ENCODE measurements at places on chromosomes 2 and 18.

GRCh38 chr2:147924647-147925046 is 79.8 kb downstream of the ACVR2A start:
- no peak for DNase-seq

- no peak for DNase-seq
These were observed 61.1 kb downstream of the MEIS1 start for GRCh38 chr2:66495788-66496640.

- no peak for DNase-seq
These were observed 15.9 kb upstream of the CHAC2 start for GRCh38 chr2:53751728-53752127.

- no peak for DNase-seq
These were observed 25.8 kb upstream of the ZNF397 start for GRCh38 chr18:35215026-35215425.

DNA sequence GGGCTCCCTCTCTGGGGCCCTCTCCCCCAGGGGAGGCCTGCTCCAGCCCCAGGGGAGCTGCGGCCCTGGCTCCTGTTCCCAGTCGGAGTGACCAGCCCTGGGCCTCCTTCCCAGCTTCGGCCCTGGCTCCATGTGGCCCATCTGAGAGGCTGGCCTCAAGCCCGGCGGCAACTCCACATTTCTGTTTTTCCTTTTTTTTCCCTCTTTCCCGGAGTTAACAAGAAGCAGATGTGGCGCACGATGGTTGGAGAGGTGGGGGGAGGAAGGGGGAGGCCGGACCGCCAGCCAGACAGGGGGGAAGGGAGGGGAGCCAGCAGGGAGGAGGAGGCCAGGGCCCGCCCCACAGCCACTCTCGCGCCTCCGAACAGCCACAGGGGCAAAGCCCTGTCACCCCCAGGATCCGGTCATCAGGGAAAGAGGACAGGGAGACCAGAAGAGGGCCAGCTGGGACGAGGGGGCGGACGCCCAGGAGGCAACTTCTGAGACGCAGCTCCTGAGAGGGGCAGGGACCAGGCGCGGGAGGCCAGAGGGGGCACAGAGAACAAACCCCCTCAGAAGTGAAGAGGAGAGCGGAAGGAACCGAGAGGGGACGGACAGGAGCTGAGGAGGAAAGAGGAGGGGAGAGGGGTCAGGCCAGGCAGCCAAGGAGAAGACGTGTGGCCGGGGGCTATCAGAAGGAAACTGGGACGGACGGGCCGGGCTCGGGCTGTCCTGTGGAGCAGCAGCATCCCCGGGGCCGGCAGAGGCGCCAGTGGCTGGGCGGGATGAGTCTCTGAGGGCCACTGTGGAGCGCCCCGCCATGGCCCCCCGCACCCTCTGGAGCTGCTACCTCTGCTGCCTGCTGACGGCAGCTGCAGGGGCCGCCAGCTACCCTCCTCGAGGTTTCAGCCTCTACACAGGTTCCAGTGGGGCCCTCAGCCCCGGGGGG is at the start of gene EMILIN1:
Gene EMILIN1 (plus strand): TSS at position 349 of the 928 bp plus-strand sequence. CDS start 451 bp downstream, at position 800.
- DNase-seq = peak; percentile 96

DNA sequence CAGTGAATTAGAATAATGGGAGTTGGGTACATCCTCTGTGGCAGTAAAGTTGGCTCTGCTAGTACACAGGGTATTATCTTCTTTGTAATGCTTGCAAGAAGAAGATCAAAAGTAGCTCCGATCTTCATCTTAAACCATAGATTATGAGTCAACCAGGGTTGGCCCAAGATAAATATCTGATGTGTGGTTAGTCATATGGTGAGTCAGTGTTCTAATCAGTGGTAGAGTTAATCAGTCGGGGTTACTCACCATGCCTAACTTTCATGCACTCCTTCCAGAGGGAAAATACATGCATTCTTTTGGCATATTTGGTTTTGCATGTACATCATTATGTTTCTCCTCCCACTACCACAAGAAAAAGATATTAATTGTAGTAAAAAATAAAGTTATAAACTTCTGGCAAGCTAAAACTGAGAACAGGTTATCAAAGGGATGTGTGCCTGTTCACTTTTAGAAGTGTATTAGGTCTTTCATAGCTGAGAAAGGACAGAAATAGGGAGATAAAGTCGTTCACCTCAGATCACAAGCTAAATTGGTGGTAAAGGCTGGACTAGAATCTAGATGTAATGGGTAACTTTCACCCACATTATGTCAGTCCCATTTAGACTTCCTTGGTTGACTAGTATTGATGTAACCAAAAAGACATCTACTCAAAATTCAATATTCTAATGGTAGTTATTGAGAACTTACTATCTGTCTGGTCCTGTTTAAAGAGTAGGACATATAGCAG is 684.4 kb downstream of the IRS1 start:
- DNase-seq = no peak

- DNase-seq = no peak
These were observed 113.0 kb downstream of the MEP1B start for GRCh38 chr18:32302806-32303205.

GRCh38 chr2:43134571-43134889 is 91.9 kb downstream of the ZFP36L2 start:
- no peak for DNase-seq

DNA sequence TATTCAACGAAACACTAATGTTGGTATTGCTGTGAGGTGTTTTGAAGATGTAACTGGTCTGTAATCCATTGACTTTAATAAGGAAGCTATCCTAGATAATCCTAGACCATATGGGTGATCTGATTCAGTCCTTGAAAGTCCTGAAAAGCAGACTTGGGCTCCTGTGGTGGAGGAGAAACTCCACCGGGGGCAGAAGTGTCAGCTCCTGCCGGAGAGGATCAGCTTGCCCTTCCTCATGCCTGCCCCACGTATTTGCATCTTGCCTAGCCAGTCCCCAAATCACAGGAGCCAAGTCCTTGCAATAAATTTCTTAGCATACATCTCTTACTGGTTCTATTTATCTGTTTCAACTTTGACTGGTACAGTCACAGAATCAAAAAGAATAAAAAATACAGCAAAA is 144.2 kb upstream of the DLGAP1 start:
- no peak for DNase-seq

DNA sequence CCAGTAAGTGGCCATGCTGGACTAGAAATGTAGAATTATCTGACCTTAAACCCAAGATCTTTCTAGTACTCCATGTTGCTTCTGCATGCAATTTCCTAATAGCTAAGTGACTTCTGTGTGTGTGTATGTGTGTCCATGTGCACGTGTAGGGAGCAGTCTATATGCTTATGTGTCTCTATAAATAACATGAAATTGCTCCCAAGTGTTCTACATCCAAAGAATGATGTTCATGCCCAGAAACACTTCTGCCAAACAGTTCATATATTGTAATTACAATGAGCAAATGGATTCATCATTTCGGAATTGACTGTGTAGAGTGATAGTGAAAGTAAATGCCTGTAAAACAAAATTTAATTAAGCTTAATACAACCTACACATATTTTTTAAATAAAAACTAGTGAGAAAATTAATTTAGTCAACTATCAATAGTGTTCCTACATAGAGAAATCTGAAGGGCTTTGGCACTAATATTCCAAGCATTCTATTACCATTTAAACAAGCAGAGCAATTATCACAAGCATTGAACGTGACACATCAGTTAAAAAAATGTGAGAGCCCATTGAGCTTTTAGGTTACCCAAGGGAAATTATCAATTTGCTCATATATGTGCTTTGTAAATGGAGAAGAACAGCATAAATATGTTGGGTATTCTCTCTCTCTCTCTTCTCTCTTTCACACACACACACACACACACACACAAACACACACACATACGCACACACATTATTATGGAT is 1067.4 kb downstream of the CNTNAP5 start:
- DNase-seq = no peak

- DNase-seq = peak; percentile 35
These were observed 16.7 kb upstream of the MSGN1 start for GRCh38 chr2:17799301-17800120.

DNA sequence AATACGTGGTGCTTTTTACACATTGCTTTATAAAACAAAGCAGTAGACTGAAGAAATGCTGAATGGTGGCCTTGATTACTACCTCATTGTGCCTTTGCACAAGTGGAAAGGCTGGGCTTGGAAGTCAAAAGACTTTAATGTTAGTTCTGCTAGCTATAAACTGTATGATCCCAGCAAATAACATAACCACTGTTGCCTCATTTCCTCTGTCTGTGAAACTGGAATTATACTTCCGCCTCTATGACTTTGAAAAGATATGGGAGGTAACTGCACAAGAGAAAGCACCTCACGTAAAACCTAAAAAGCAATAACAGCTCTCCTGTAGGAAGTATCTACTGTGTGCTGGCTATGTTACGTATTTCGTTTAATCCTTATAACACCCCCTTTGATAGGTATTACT is 43.4 kb upstream of the DSC1 start:
- no peak for DNase-seq

- DNase-seq = no peak
These were observed 6.6 kb downstream of the GAD1 start for GRCh38 chr2:170823088-170823897.

DNA sequence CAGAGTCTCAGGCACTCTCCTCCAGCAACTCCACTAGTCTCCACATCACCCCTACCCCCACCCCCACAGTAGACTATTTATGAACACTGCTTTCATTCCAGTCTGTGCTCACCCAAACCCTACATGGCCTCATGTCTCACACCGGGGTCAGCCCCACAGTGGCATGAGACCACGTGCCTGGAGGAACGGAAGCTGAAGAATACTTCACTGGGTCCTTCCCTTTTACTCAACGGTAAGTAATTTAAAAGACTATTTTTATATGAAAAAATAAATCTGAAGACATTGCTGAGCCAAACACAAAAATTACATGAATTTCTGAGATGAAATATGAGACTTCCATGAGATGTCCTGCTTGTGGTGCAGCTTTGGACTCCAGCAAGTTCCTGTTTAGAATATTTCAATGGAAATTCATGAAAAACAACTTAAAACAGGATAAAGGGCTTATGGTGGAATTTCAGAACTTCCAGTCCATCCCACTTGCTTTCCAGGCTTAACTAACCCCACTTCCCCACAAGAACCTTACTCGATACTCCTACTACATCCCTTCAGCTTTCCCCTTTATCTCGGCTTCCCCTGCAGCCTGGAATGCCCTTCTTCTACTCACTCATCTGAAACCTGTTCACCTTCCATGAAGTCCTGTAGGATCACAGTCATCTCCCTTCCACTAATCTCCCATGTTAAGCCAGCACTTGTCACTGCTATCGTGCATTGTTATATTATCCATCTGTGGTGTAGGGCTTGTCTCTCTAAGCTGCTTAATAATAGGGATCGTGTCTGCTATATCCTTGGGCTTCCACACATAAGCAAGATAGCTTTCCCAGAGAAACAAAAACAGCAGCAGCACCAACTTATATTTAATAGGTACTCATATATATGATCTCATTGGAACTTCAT is 47.9 kb downstream of the SLC14A1 start:
- DNase-seq = no peak

DNA sequence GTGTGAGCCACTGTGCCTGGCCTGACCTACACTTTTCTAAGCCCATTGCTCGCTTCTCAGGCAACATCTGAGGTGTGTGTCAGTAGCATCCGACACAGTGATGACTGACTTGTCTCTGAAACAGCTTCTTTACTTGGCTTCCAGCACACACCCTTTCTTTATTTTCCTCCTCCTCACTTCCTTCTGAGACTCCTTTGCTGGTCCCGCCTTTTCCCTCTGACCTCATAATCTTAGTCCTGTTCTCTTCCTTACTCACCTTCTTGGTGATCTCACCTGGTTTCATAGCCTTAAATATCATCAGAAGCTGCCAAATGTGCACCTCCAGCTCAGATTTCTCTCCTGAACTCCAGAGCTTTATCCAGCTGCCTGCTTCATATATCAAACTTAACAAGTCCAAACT is 66.6 kb upstream of the PELI1 start:
- no peak for DNase-seq

GRCh38 chr2:105739426-105739825 is 5.3 kb upstream of the NCK2 start:
- DNase-seq = no peak

GRCh38 chr2:217845301-217845700 is 157.5 kb downstream of the TNS1 start:
- no peak for DNase-seq

GRCh38 chr2:120267348-120267747 is 14.7 kb downstream of the RALB start:
- DNase-seq = peak; percentile 37

DNA sequence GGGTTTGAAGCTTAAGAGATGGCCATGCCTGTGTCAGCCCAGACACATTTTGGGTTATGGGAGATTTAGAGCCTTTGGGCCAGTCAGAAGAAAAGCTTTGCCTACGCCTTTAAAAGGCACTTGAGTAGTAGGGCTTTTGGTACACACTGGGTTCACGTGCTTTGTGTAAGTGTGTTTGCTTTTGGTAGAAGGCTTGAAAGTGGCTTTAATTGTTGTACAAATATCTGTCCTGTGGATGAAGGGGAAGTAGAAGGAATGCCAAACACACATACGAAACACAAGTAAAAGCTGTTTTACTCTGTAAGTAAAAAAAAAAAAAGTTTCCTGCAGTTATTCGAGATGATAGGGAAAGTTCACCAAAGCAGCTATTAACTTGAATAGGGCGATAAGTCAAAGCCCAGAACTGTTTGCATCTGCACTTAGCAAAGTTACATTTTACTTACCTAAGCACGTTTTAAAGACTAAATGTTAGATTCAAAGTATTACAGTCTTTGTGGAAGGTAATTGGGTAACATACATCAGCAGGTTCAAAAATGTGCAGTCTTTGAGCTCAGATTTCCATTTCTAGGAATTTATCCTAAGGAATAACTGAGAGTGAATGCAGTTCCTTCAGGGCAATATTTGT is 75.4 kb downstream of the STK25 start:
- DNase-seq = no peak

DNA sequence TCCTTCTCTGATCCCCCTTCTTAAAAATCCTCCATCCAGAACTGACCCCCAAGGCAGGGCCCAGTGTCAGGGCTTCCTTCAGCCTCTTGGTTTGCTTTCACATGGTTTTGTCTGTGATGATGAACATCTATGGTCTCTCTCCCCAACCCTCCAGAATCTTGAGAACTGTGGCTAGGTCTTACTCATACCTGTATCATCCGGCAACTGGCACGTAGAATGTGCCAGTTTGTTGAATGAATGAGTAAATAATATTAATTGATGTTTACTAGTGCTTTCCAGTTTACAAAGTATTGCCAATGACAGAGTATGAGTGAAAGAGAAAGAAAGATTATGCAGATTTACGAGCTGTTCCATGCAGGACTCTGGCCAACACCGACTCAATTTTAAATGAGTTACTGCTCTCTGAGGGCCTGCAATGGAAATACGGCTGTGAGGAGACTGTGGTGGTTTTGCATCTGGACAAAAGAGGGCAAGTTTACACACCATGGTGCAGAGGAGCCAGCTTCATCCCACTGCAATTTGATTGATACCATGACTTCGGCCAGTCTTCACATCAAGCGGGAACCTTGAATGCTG is 29.9 kb upstream of the TRIB2 start:
- no peak for DNase-seq

DNA sequence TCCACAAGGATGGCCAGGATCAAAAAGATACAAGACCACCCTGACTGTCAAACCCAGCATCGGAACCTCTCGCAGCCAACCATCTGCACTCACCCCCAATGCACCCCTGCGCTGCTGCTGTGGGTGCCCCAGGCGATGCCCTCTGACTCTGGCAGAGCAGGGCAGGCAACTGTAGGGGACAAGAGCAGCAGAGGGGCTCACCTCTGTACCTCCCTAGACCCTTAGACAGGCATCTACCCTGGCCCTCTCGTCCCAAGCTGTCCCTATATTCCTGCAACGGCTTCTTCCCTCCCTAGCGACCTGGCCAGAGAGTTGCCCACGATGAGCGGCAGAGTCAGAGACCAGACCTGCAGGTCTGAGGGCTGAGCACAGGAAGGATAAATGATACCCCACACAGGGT is 128.2 kb downstream of the HDAC4 start:
- DNase-seq = no peak

GRCh38 chr2:214648520-214648919 is 161.0 kb downstream of the BARD1 start:
- DNase-seq = no peak

Data from right hindlimb (tissue), 1 donor.